ENCODE measurements at places on chromosomes 2 and 18.

GRCh38 chr2:124092651-124093050 is 67.6 kb downstream of the CNTNAP5 start:
- no peak for DNase-seq

- no peak for DNase-seq
These were observed 85.3 kb downstream of the NRP2 start for GRCh38 chr2:205767617-205768016.

DNA sequence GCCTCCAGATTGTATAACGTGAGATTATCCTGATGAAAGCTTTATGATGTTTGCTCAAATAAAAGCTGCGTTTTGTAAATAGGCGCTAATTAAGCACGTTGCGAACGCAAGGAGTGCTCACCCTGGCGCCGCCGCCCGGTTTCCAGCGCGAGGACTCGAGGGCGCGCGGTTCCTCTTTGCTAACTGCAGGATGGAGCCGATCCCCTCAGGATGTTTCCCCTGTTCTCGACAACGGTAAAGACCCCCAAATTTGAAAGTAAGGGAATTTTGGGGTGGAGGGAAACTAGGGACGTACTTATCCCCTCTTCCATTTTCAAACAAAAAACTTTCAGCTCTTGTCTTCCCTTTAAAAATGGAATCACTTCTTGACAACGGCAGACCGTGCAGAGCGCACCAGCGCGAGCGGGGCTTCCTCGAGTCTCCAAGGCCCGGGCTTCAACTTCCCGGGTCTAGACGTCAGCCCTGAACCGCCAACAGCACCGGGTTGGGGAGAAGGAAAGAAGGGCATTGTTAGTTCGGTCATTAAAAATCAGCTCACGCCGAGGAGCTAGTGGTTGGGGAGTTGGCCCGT is 1.1 kb upstream of the GBX2 start:
- no peak for DNase-seq

GRCh38 chr2:202036601-202037037 is 3.0 kb downstream of the FZD7 start:
- no peak for DNase-seq

Measured in nucleus accumbens (tissue), 56 donors.